ENCODE measurements at places on chromosomes 6 and 20.

DNA sequence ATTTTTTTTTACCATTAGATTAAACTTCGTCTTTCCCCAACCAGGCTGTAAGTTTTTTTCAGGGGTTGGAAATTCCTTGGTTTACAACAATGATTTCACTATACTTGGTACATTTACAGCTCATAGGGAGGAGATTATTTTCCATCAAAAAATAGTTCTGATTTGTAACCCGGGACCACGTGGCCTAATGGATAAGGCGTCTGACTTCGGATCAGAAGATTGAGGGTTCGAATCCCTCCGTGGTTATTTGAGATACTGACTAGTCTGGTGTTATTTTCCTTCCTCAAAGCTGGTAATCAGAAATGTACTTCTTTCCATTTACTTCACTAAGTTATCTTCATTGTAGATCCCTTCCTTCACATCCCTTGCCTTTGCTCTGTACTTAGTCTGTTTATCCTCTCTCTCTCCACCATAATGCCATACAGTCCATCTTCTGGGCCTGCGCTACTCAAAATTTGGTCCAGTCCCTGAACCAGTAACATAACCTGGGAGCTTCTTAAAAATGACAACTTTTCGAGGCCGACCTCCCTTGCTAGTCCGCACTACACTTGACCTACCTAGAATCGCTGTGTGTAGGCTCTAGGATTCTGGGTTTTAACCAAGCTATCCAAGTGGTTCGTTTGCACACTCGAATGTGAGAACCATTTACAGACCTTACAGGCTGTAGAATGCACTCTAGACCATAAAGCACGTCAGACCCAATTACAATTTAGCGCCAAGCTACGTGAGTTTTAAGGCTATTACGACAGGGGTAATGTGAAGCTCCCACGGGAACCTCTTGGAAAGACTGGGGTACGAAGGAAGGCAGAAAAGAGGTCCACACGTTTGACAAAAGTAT is 42.1 kb upstream of the BTN3A2 start:
- DNase-seq = peak; percentile 58

GRCh38 chr6:111709615-111710398 is 104.1 kb upstream of the TRAF3IP2 start:
- peak; percentile 89 for DNase-seq

GRCh38 chr6:22028403-22029090 is 268.3 kb downstream of the PRL start:
- no peak for DNase-seq

GRCh38 chr6:6712449-6713403 is 124.2 kb downstream of the LY86 start:
- peak; percentile 92 for DNase-seq

DNA sequence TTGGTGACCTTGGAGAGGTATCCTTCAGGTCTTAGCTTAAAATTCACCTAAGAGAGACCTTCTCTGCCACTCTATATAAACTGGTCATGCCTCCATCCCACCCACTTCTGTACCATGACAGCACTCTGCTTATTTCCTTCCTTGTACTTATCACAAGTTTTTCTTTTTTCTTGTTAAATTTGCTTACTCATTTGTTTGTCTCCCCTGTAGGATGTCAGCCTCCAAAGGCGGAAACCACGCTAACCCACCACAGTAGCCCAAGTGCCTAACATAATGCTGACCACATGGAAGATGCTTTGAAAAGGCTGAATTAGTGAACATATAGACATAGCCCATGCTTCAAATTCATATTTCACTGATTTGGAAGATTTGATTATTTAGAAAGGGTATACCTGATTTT is 5.4 kb downstream of the BMP6 start:
- DNase-seq = no peak

- DNase-seq = peak; percentile 80
Observed at GRCh38 chr20:63309261-63310071, 16.5 kb downstream of the COL20A1 start.

DNA sequence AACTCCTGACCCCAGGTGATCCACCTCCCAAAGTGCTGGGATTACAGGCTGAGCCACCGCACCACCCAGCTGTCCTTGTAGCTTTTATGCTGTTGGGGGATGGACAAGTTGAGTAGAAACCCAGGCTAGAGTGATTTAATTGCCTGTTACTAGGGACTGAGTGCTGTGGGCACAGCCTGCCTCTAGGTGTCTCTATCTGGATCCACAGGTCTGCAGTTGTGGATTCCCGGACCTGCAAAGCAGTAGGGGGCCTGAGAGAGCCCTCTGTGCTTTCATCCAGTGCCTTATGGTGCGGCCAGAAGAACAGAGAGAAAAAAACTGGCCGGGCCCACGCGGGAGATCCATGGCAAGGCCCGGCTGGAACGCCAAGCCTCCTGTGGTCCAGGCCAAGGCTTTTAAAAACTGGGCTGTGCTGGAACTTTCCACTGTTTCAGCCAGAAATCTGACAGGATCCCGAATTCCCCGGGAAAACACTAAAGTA is 5.2 kb downstream of the SIRPA start:
- peak; percentile 72 for DNase-seq

DNA sequence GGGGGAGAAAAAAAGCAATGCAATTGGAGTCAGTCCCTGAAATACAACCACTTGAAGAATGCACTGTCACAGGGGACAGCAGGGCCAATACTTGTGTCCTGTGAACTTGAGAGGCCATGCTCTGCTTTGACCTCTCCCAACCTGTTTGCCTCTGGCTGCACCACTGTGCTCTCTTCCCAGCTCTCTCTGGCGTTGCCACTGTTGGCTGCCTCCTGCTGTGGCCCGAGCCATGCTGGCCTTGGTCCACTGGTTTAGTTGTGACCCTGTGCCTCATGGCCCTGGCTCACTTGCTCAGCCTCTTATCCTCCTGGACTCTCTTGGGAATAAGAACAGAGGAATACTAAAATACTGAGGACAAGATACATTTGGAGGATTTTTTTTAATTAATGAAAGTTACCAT is 14.5 kb upstream of the FBXO30 start:
- DNase-seq = no peak

DNA sequence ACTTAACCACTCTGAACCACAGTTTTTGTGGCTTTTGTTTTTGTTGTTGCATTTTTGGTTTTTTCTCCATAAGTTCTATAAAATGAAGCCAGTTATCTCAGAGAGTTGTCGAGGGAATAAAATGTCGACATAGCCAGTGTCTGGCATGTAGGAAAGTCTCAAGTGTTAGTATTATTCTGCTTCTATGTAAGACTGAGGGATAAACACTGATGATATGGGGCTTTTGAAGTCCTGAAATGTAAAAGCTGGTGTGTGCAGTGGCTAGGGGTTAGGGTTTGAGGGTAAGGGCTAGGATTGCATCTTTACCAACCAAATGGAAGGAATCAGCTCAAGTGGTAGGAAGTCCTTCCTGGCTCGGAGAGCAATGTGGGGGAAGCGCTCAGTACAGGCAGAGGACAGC is 59.2 kb downstream of the DAAM2 start:
- DNase-seq = no peak

DNA sequence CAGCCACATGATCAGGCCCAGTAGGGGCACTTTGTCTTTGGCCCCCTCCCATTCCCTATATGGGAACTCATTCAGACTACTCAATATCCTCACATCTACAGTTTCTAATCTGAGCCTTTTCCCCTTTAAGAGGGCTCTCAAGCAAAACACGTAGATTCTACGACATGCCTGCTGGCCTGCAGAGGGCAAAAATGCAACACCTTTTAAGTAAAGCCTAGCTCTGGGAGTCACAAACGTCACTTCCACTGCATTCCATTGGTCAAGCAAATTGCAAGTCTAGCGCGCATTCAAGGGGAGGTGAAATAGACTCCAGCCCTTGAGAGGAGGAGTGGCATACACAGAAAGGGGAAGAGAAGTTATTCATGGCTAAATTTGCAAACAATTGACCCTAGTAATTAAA is 70.6 kb downstream of the CDC40 start:
- DNase-seq = no peak
